NCI-H1105 treated with DMSO at 0.1 percent for 48 hours (cell line): ENCODE measurements at places on chromosomes 16 and 17.

DNA sequence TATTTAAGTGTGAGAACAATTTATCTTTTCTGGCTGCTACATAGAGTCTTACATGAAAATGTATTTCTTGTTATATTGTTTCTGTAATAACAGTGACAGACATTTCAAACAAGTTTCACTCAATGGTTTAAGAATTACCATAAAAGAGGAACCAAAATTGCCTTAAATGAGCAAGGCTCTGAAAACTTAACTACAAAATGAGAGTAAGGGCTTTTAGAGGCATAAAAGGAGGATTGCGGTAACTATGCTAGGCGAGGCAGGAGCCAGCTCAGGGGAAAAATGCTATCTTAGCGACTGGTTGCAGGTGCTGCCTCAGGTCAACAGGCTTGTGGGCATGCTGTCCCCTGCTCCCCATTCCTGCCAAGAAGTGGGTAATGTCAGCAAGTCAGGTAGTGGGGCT, 81.7 kb upstream of the MSI2 start:
- DNase-seq = no peak

DNA sequence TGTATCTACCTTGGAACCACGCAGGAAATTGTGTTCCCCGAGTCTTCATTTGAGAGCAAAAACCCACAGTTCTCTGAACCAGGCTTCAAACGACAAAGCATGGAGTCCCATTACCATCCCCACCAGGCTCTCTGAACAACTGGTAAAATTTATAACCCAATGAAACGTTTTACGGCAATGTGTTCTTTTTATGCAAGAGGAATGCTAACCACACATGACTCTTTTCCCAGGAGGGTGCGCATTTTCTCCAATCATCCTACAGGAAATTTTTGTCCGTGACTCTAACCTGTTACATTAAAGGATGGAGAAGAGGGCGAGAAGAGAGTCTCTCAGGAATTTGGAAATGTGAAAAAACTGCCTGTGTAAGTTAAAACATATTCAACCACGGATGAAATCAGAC, 17.8 kb downstream of the STX8 start:
- no peak for DNase-seq

- DNase-seq = no peak
Measured at GRCh38 chr16:9800186-9800738, 382.0 kb downstream of the GRIN2A start.

DNA sequence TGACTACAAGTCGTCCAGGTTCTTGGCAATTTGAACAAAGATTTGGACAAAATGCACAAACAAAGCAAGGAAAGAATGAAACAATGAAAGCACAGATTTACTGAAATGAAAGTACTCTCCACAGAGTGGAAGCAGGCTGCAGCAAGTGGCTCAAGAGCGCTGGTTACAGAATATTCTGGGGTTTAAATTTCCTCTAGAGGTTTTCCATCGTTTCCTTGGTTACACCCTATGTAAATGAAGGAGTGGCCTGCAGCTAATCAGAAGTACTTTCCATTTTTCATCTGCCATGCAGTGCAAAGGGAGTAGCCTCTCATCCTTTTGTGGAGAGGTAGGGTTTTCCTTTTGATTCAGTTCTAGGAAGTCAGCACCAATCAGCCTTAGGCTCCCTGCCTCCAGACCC, 11.8 kb downstream of the STXBP4 start:
- DNase-seq = no peak

GRCh38 chr17:2259769-2260536, 43.6 kb downstream of the SMG6 start:
- DNase-seq = no peak

- no peak for DNase-seq
Measured at GRCh38 chr16:68075980-68076379, 9.2 kb upstream of the NFATC3 start.

DNA sequence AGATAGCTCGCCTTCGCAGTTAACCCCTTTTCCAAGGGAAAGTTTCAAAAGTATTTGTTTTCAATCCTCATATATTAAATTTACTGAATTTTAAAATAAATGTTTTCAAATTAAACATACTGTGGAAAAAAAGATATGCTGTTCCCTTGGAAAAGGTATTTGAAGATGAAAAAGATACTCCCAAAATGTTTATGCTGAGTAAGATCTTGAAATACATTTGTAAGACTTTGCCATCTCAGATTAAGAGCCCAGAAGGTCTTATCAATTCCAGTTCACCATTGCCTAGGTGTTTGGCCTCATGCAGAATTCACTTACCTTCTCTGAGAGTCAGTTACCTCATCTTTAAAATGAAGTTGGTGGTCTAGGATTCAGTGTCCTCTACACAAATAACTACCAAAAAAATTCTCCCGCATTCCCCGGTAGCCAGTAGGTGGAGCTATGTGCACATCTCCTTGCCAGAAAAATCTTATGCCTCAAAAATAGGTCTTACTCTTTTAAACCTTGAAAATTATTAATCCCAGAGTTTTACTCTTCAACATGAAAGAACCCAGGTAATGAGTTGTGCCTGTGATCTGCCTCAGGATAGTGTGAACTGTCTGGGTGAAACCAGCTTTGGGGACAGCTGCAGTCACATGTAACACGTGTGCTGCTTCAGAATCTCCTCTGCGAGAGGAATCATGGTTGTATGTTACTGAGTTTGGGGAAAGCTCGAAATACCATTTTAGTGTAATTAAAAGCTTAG, 178.3 kb downstream of the MRTFB start:
- DNase-seq = peak; percentile 36

DNA sequence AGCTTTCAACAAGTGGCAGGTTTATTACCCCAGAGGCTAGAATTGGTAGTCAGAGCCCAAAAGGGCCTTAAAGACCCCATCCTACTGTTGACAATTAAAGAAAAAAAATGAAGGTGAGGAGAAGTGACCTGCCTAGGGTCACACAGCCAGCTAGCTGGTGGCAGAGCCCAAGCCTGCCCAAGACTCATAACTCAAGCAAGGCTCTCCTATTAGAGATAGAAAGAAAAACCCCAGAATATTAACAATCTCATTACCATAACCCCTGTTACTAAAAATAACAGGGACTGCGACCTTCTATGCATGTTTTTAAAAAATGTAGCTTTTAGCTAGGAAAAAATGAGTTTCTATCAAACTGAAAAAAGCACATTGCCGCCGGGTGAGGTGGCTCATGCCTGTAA, 14.0 kb downstream of the HSPB9 start:
- DNase-seq = no peak

GRCh38 chr16:71339236-71340171, 19.0 kb upstream of the CALB2 start:
- no peak for DNase-seq

GRCh38 chr17:75386430-75386829, 19.0 kb downstream of the GRB2 start:
- no peak for DNase-seq

- DNase-seq = peak; percentile 76
Measured at GRCh38 chr17:74379495-74380085, 12.3 kb downstream of the GPR142 start.

GRCh38 chr17:66686601-66687000, 148.3 kb upstream of the CACNG5 start:
- DNase-seq = no peak

GRCh38 chr16:89525146-89525913, 17.1 kb downstream of the SPG7 start:
- DNase-seq = no peak

GRCh38 chr17:81035521-81036196, 708 bp downstream of the BAIAP2 start:
- DNase-seq = no peak

GRCh38 chr17:80832266-80832676, 159.4 kb upstream of the CHMP6 start:
- DNase-seq = peak; percentile 20

GRCh38 chr17:47978324-47978723, 7.4 kb downstream of the CDK5RAP3 start:
- peak; percentile 43 for DNase-seq

DNA sequence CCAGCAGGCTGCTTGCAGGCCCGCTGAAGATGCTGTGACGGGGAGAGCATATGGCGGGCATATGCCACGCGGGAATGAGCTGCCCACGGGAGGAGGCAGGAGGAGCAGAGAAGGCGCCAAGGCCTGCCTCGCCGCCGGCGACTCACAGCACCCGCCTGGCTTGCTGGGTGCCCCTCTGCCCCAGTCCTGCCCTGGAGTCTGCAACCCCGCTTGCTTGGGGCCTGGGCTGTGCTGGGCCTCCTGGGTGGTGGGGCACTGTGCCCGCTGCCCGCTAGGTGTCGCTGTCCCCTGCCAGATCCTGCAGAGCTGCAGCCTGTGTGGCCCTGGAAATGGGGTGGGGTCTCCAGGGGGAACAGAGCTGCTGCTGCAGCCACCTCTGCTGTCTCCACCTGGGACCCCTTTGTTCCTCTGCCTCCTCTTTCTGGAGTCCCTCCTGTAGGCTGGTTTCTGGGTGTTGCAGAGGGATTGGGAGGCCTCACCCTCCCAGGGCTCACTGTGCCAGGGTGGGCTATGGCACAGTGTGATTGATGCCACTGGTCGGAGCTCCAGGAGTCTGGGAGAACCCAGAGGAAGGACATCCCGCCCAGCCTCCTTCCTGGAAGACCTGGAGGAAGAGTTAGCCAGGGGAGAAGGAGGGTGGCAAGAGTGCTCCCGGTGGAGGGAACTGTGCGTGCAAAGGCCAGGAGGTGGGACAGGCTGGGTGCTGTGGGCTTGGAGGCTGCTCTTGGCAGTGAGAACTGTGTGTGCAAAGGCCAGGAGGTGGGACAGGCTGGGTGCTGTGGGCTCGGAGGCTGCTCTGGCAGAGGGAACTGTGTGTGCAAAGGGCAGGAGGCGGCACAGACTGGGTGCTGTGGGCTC, 141.0 kb upstream of the CIBAR2 start:
- no peak for DNase-seq

DNA sequence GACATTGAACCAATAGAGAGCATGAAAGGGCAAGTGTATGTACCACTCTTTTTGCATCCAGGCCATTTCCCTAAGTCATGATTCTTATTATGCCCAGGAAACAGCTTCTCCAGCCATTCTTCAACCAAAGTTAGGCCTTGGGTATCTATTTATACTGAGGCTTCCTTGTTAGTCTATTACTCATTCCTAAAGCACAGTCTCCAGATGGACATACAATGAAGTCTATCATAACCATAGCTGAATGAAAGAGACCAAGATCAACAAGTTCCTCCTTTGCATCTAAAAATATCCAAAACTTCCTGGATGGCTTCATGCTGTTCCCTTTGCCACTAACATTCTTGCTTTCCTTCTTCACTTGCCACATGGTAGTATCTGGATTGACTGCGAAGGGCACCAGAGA, 265.9 kb downstream of the CDH8 start:
- DNase-seq = no peak

DNA sequence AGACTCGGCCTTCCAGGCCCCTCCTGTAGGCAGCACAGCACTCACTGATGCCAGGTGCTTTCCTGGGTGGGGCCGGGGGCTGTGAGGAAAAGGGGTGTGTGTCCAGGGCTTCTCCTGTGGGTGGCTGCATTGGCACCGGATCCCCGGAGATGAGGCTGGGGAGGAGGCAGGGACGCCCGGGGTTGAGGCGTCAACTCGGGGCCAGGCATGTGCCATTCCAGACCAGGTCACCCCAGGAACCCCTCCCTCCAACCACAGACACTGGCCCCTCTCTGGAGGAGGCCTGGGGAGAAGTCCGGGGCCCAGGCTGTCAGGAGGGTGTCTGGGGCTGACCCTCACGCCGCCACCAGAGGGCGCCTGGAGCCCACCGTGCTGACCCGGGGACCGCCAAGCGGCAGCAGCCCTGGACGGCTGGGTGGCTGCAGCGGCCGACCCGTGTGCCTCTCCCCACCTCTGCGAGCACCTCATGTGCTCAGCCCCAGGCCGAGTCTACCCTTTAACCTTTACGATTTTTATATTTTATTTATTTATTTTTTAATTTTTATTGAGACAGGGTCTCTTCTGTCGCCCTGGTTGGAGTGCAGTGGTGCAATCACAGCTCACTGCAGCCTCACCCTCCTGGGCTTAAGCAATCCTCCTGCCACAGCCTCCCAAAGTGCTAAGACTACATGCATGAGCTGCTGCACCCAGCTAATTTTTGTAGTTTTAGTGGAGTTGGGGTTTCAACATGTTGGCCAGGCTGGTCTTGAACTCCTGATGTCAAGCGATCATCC, 3.2 kb upstream of the METRN start:
- peak; percentile 45 for DNase-seq

DNA sequence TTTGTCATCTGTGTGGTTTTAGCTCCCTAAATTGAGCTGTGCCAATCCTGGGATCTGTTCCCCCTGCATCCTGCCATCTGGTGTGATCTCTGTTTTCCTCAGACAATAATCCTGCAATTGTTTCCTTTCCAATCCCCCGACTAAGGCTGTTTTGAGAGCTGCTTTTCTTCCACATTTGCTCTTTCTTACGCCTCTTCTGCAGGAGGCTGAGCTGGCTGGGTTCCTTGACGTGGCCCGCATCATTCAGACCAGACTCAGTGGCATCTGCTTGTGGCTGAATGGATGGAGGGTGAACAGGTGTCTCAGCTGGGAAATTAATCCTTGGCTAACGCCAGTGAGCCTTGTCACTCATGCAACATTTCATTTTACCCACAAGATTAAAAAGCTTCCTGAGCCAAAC, 9.8 kb upstream of the MED9 start:
- no peak for DNase-seq

DNA sequence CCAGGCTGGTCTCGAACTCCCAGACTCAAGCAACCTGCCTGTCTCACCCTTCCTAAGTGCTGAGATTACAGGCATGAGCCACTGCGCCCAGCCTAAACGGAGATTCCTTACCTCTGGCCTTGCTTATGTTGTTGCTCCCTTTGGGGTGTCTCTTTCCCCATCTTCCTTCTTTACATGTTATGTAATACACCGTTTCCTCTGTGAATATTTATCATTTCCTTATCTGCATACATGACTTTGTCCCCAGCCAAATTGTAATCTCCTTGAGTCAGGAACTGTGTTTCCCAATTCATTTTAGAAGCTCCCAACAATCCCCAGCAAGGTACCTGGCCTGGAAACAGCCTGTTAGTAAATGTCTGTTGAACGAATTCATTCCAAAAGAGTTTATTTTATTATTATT, 15.7 kb downstream of the COPZ2 start:
- no peak for DNase-seq

GRCh38 chr17:20053361-20053964, 44.3 kb downstream of the SPECC1 start:
- no peak for DNase-seq

GRCh38 chr16:79064256-79064972, 536.1 kb downstream of the MAF start:
- DNase-seq = no peak

- peak; percentile 23 for DNase-seq
Measured at GRCh38 chr16:20849589-20850390, 43.5 kb downstream of the REXO5 start.
